Stimulated activated CD8-positive, alpha-beta memory T cell treated with anti-CD3 and anti-CD28 coated beads, Interleukin-15, amount 100 ng/mL, for 24 hours (primary cell): ENCODE measurements at places on chromosomes 2 and 18.

GRCh38 chr2:25891672-25892071 is 13.4 kb upstream of the ASXL2 start:
- DNase-seq = no peak

DNA sequence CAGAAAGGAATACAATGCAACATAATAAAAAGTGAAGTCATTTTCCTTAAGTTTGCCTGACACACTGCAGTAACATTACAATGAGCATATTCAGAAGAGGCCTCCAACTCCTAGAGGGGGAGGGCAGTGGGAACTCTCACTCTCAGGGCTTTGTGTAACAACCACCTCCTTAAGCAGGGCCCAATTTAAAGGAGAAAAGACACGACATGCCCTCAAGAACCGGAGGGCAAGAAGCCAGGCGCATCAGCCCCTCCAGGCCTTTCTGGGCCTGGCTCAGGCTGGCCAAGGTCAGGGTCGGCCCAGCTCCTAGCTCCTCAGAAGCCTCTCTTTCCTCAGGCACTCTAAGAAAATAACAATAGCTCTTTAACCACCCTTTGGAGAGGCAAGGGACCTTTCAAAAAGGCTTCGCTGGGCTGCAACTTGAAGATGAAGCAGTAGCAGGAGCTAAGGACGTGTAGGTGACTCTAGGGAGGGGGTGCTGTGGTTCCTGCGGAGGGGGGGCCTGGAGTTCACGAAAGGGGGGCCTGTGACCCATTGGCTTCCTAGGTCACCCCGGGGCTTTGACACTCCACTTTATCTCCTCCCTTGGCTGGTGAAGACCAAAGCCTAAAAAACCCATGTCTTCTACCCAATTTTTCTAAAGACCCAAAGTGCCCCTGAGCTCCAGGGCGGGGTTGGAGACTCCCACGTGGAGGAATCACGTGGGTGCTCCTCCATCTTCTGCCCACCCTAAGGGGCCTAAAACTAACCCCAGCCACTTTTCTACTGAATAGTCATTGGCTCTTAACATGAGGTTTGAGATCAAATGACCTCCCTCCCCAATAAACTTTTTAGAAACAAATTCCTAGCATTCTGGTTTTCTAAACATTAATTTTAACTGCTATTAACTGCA is 13.3 kb downstream of the SERTAD2 start:
- no peak for DNase-seq

DNA sequence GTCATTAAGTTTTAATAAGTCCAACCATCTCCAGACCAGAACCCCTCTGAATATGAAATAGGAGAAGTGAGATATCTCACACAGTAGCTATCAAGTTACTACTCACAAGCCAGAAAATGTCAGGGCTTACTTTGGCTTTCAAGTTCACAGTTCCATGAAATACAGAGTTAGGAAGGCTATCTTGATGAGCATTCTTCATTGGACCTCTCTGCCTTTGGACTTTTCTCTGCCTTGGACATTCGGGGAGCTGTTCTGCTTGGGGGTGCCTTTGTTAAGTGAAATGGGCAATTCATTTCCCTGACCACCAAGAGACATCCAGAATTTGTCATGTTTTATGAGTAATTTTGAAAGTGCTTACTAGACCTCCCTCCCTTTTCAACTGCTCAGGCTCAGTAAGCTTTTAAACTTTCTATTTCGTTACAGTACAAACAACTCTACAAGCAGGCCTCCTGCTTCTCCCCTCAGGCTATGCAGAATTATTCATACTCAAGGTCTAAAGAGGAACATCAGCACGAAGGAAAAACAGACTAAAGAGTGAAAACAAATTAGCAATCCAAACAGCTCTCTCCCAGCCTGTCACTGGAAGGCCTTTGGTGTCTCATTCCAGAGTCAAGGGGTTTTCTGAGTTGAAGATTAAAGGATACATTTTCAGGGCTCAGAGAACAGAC is 95.3 kb downstream of the MREG start:
- DNase-seq = no peak

GRCh38 chr2:182366628-182367027 is 60.2 kb downstream of the PDE1A start:
- no peak for DNase-seq

- peak; percentile 61 for DNase-seq
Observed at GRCh38 chr2:112749755-112750559, 14.5 kb downstream of the CKAP2L start.

DNA sequence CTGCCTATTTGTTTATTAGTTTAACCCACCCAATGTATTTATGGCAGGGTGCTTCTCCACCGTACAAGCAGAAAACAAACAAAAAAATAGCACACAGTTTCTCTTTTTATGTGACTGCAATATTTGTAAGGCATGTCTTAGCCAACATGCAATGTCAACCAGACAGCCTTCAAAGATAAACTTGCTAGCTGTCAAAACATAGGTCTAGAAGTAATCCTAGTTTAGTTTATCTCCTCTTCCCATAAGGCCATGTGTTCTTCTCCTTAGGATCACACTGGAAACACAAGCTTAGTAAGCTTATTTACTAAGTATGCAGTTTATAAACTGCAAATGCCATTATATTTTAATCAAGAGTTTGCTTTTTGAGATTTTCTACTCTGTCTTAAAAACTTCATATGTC is 75.6 kb downstream of the LDAH start:
- DNase-seq = no peak

DNA sequence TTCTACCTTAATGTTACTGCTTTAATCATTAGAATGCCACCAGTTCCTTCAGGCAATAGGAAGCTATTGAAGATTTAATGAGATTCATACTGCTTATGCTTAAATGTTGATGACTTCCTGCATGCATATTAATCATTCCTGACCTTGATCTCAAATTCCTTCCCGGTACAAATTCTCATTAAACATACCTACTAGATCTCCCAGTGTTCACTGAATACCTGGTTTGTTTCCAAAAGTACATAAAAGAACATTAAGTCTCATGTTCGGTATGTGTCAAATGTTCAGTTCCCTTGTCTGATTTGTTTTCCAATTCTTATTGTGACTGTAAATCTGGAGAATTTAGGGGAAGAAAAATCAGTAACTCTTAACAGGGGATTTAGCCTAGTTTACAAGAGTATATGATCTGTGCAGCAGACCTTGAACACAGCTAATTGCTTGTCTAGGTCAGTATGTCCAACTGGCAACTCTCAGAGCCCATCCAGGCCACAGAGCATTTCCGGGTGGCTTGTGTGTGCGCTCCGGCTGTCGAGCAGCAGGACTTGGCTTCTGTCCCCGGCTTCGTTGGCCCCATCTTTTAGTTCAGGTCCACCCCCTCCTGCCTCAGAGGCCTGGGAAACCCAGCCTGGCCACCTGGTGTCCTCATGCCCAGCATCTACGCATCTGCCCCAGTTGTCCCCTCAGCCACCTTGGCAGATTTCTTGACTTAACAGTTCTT is 13.1 kb downstream of the METAP1D start:
- DNase-seq = no peak

DNA sequence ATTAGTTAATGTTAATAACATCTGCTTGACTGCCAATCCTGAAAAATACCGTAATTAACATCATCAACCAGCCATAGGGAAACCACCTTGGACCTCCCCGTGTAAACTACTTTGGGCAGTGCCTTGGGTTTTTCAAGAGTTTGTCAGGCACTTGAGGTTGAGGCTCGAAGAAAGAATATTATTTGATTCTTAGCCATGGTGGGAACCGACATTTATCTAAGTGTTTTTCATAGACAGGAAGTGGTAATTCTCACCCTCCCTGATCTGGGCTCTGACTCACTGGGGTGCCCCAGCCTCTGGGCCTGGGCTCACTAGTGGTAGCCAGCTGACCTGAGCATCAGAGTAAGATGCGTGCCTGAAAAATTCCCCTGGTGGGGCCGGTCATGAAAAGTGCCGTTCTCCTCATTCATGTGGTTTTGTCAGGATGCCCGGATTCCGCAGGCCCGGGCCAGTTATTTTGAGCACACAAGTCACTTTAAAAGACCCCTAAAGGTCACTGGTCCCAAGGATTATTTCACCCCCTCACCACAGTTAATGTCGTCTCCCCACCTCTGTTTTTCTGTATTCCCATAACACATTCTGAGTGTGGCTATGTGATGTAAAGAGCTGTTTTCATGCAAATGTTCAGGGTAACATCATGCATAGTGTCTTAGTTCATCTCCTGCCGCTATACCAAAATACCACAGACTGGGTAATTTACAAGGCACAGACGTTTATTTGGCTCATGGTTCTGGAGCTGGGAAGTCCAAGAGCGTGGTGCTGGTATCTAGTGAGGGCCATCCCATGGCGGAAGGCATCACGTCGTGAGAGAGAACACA is 21.6 kb upstream of the SPATA3 start:
- DNase-seq = peak; percentile 39

- DNase-seq = no peak
Observed at GRCh38 chr2:199378948-199379650, 78.6 kb downstream of the SATB2 start.
